ENCODE measurements at places on chromosomes 1 and 21.

DNA sequence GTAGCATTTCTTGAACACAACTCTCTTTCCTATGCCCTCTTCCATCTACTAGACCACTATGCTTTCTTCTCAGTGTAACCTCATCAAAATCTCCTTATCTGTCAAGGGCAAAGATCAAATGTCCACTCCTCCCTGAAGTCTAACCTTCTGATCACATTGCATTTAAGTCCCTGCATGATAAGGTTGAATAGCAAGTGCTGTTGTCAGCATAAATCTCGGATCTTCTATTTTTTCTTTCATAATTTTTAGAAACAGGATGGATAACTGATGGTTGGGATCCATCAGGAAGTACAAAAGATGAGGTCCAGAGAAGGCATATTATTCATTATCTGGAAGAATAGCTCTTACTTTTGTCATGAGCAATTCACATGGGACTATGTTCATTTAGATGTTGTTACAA lies 41.0 kb downstream of the KCNT2 start:
- no peak for DNase-seq

- DNase-seq = no peak
Measured at GRCh38 chr1:155195201-155196102, 12.2 kb downstream of the THBS3 start.

DNA sequence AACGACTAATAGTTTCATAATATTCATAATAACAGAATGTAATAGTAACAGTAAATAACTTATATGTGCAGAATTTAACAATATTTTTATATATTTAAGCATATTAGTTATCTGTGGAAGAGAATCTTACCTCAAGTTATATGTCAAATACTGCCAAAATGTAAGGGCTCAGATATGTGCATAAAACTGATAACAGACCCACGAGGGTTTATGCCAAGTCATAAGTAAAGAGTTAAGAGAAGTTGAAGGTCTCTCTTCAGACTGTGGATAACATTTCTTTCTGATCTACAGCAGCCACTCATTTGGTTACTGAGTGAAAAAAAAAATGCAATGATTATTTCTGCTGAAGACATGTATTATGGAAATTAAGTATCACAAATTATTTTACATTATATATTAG lies 1167.8 kb upstream of the NCAM2 start:
- no peak for DNase-seq

DNA sequence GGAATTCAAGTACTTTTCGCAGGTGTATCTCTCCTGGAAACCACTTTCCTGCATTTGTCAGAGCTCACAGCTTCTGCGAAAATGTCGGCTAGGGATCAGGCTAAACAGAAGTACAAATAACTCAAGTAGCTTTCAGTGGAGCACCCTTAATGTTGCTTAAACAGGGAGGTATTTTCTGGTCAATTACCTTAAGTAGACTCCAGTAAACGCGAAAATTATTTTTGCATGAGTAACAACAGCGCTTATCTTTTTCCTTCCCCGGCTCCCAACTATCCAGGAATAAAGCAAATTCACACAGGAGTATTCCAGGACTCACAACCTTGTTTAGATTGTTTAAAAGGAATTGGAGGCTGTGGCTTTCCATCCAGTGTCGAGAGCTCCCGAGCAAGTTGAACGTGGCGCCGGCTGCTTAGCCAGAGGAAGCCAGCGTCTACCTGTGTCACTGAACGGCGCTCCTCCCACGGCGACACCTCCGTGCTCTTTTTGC lies 7.3 kb upstream of the SIM2 start:
- DNase-seq = no peak

- DNase-seq = peak; percentile 83
Measured at GRCh38 chr21:42220138-42220701, 1.3 kb downstream of the ABCG1 start.

- DNase-seq = no peak
Measured at GRCh38 chr1:6909401-6909800, 124.1 kb downstream of the CAMTA1 start.

- no peak for DNase-seq
Measured at GRCh38 chr1:212229654-212230053, 55.6 kb upstream of the PPP2R5A start.

DNA sequence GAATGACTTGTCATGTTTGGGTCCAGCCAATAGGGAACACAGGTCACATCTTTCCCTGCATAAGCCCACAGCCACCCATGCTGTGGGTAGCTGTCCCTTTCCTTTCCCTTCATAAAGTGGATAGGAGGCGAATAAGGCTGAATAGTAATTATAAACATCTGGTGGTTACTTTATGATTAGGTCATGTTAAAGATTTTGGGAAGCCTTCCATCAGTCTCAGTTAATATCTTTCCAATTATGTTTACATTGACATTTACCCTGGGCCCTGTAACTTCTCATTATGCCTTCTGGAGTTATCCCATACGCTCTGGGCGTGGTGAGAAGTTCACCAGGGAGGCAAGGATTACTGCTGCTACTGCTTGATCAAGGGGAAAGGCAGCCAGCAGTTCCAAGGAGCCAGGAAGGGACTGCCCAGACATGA lies 197.2 kb downstream of the HLX start:
- DNase-seq = no peak

DNA sequence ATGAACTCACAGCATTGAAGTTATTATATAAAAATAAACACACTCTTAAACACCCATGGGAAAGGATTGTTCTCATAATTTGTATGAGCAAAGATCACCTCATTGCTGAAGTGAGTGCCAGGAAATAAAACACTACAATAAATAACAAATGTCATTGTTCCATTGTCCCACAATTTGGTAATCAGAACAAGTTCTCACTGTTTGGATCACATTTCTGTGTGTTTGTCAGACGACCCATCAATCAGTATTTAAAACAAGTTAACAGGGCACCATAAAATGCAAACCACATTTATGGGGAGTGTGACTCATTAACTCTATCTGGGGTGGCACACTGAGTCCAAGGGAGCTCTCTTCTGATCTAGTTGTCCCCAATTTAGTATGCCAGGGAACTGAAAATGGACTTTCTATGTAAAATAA lies 124.5 kb downstream of the PTPRC start:
- no peak for DNase-seq

DNA sequence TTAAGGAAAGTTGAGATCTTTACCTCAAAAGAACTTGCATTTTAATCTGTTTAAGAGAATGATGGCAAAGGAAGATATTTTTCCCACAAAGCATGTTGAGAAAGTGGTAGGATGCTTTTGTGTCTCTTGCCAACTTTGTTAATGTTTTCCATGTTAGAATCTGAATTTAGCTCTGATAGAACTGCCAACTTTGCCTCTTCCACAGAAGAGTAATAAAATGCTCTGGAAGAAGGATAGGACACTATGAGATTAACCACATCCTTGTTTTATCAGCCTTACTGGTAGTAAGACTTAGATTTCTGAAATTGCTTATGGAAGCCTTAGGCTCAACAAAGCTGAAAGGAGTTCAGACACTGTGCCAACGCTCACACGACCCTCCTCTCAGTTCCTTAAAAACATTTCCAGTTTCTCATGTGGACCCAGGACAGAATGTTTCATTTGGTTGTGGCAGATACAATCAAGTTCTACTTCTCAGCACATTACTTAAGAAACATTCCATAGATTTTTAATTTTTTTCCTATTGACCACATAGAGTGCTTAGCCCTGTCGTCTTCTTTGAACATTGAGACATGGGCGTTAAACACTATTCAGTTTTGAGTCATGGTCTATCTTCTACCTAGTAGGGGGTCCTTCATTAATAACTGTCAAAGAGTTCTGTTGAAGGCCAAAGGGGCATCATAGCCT lies 59.0 kb downstream of the MTR start:
- no peak for DNase-seq

- no peak for DNase-seq
Measured at GRCh38 chr1:204701229-204701628, 15.7 kb upstream of the LRRN2 start.

DNA sequence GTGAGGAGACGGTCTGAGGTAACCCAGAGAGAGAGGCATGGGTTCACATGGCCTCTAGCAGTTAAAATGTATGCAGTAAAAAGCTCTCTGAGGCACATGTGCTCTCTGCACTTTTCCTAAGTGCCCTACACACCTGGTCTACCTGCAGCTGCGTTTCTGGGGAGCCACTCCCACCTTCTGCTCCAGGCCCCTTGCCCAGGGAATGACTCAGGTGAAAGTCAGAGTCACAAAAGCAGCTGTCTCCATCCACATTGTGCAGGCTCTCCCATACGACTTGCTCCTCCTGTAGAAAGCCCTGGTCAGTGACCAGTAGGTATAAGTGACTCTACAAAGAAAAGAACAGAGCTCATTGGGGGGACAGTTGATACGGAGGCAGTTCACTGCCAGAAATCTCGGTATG lies 8.8 kb downstream of the MINDY1 start:
- DNase-seq = no peak

- DNase-seq = no peak
Measured at GRCh38 chr1:203083463-203083921, 2.3 kb downstream of the MYOG start.

DNA sequence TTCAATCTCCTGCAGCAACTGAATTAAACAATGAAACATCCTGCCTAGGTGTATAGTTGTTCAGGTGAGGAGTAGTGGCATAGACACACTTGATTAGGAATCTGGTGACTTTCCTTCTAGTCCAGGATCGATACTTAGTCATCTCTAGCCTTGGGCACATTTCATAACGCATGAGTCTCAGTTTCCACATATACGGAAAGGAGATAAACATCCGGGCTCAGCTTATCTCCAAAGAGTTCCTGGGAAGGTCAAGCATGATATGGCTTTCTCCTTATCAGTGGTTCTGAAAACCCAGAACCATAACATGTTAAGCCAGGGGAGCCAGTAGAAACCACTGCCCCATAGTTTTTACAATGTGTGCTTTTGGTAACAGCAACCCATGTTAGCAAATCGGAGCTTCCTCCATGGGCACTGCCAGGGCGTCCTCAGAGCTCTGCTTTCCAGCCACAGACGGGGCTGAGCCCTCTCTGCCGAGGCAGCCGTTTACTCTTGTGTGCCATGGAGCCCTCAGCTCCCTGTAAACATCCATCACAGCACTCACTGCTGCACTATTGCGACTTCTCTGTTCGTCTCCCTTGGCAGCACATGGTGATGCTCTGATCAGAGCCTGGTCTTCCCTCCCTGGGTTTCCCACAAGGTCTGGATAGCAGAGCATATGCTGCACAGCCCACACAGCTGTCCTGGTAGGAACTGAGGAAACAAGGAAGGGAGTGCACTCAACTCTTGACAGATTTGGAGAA lies 34.6 kb downstream of the RUNX1 start:
- DNase-seq = no peak

GRCh38 chr1:101278845-101279244 lies 42.0 kb downstream of the S1PR1 start:
- peak; percentile 62 for DNase-seq

- DNase-seq = no peak
Measured at GRCh38 chr1:214853340-214853739, 229.2 kb upstream of the KCNK2 start.

GRCh38 chr1:236734141-236734765 lies 48.0 kb downstream of the ACTN2 start:
- DNase-seq = no peak

- DNase-seq = no peak
Measured at GRCh38 chr1:5742032-5742431, 250.2 kb downstream of the NPHP4 start.

DNA sequence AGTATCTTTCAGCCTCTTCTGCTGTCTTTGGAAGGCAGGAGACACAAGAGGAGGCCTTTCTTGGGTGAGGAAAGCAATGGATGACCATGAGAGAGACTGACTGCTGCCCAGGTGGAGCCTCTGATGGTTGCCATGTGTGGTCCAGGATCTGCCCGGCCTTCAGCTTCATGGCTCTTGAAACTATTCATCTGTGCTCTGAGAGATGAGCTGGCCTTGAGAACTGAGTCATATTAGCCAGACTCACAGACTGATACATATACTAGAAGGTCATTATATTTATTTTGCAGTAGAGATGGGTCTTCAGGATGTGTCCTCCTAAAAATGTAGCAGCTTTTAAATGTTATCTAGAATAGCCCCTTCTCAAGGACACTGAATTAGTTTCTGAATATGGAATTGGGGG lies 33.7 kb downstream of the PTGFRN start:
- DNase-seq = no peak

DNA sequence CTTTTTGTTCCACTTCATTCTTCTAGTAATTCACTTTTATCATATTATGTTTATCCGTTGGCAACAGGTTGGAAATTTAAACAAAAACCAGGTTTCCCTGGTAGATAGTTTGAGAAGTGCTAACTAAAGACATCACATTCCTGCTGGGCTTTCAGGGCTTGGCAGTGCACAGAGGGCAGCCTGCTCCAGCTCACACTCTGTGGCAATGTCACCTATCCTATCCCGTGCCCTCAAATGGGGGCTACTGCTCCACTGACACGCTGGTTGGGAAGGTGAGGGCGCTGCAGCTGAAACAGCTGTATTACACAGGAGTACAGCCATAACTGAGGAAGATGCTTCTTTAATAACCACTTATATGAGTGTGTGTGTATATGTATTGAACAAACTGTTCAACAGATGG lies 49.7 kb downstream of the RCAN1 start:
- DNase-seq = no peak

DNA sequence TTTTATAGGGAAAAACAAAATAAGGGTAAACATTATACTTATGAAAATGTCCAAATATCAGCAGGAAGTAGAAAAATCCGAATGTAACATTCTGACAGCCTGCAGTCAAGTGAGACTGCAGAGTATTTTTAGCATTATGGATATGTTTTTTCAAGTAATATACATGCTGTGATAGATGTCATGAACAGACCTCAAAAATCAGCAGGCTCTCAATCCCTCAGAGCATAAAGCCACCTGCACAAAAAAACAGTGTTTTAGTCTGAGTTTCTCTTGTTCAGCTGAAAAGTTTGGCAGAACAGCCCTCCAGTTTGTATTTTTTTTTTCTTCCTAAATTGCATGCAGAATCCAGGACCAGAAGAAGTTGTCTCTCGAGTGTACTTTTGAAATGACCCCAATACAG lies 219.1 kb upstream of the FMN2 start:
- DNase-seq = no peak

- peak; percentile 42 for DNase-seq
Measured at GRCh38 chr1:169044296-169044695, 62.2 kb upstream of the ATP1B1 start.

- DNase-seq = no peak
Measured at GRCh38 chr1:8252266-8252951, 65.5 kb upstream of the SLC45A1 start.

- no peak for DNase-seq
Measured at GRCh38 chr1:223343692-223344091, 20.3 kb downstream of the SUSD4 start.

- DNase-seq = no peak
Measured at GRCh38 chr21:23455676-23456075, 2151.6 kb downstream of the MRPL39 start.
